Cortex of kidney (tissue), 1 donor: ENCODE measurements at places on chromosomes 16 and 17.

DNA sequence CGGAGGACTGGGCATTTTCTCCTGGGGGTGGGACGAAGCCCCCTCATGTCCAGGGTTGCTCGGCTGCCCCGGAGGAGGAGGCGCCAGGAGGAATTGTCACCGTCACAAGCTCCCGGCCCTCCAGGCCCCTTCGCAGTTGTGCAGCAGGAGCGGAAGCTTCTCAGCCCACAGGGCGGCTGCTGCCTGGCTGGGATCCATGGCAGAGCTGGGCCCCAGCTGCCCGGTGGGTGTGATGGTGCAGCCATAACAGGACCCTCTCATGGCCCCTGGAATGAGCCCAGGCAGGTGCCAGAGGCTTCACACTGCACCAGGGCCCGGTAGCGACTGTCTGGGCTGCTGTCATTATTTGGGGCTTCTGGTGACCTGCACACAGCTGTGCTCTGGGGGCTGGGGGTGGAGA, 54.9 kb upstream of the GNG13 start:
- no peak for DNase-seq

DNA sequence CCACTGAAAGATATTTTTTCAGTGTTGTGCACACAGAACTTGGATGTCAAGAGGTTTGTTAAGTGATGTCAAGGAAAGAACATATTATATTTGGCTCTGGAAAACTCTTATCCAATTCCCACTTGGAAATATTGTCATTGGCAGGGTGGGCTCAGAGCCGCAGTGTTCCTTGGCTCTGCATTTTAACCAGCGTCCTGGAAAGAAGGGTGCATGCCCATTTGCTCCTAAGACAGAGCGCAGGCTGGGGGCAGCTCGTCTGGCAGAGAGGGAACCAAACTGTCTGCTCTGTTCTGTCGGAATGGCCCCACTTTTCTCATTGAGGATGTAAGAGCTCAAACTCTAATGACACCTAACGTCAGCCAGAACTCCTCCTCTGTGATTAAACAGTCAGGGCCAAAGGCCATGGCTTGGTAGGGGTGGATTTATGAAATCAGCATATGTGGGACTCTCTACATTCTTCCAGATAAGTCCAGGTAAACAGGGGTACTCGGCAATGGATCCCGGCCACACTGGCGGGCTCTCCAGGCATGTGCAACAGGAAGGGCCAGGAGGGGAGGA, 18.0 kb downstream of the SLC47A1 start:
- no peak for DNase-seq

GRCh38 chr16:85924675-85925074, 25.7 kb downstream of the IRF8 start:
- no peak for DNase-seq

DNA sequence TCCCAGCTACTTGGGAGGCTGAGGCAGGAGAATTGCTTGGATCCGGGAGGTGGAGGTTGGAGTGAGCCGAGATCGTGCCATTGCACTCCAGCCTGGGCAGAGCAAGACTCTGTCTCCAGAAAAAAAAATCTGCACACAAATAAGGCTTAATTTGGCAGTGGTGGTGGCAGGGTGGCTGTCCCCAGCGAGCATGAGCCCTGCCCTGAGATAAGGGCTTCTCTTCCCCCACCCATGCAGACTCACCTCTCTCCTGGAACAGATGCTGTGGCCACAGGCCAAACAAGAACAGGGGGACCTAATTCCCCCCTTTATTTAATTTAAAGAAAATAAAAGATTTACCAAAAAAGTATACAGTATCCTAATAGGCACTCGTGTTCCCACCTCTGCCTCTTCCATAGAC, 157.2 kb downstream of the RAB11FIP4 start:
- DNase-seq = no peak

DNA sequence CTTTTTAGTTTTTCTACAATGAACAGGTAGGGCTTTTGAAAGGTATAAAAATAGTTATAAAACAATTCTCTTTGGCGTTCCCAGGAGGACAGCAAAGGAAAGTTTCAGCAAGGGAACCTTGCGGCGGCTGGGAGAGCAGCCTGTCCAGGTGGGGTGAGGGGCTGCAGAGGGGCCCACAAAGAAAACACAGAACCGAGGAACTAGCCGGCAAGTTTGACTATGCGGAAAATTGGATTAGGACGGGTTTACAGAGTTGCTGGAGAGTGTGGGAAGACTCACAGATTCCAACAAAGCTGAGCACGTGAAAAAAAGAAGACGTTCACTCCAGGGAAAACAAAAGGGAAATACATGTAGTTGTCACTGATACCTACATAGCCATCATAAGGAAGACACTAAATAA, 40.2 kb upstream of the METTL16 start:
- DNase-seq = no peak

DNA sequence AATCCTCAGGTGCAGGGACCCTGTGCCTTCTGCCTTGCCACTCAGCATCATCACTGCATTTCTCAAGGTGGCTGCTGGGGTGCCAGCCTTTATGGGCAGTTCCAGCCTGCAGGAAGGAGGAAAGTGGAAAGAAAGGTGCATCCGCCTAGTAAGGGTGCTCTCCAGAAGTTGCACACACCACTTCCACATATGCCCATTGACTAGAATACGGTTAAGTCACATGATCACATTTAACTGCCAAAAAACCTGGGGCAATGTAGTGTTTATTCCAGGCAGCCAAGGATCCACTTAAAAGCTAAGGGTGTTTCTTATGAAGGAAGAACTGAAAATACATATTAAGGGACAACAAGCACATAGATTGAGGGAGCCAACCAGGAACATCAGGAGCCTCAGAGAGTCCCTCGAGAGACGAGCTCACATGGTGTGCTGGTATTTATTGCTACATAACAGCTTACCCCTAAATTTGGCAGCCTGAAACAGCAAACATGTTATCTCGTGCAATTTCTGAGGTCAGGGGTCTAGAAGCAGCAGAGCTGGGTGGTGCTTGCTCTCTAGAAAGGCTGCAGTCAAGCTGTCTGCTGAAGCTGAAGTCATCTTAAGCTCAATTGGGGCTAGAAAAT, 52.0 kb upstream of the MMP2 start:
- DNase-seq = no peak

DNA sequence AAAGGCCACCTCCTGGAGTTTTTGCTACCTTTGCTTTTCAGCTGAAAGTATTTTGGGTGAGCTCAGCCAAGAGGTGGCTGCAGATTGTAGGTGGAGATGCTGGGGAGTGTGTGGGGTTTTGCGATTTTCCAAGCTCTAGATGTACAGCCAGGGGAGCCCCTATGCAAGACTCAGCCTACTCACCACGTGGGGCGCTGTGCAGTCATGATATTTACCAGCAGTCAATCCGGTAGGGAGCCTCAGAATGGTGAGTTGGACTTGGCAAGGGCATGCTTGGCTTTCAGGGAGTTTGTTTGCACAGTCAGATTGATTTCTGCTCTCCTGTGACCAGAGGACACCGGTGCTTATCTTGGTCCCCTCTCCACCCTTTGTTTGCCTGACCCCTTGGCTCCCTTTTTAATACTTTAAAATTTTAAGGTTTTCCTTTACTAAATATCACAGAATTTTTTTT, 175.3 kb downstream of the UTP18 start:
- DNase-seq = no peak

DNA sequence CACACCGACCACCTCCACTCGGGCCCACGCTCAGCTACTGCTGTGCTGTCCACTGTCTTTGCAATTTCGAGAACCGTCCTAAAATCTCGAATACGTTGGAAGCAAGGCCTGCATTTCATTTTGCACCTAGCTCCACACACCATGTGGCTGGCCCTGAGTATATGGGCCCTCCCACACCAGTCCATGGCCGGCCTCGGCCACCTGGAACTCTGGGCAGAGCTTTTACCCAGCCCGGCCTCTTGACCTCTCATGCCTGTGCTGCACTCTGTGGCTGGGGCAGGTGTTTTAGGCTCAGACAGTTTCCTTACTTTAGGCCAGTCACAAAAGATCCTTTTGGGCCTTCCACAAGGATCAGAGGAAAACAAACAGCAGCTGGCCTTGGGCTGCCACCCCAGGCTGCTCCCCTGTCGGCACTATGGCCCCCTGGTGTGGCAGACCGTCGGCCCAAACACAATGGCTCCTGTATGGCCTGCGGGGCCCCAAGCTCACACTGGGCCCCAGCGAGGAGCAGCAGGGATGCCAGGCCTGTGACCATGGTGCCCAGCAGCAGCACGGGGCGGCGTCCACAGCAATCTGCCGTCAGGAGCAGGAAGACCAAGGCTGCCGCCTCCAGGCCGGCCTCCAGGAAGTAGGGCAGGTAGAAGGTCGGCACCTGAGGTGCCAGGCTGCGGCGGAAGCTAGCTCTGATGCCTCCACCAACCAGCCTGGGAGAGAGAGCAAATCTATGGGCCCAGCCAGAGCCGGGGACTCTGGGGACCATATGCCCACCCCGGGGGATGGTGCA, 2.5 kb downstream of the SLC22A31 start:
- DNase-seq = no peak

DNA sequence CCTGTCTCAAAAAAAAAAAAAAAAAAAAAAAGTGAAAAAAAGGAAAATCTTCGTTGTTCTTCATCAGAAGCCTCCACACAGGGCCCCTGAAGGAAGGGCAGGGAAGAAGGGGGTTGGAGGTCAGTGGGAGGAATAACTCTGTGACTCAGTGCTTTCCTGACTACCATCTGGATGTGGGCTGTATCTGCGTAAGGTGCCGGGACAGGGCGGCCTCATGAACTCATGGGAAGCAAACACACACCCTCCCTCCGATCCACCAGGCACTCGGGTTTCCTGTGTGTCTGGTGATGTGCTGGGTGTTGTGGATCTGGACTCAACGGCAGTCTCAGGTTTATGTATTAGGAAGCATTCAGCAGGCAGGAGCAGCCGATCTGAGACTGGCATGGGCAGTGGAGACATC, 691.6 kb downstream of the WWOX start:
- DNase-seq = no peak

DNA sequence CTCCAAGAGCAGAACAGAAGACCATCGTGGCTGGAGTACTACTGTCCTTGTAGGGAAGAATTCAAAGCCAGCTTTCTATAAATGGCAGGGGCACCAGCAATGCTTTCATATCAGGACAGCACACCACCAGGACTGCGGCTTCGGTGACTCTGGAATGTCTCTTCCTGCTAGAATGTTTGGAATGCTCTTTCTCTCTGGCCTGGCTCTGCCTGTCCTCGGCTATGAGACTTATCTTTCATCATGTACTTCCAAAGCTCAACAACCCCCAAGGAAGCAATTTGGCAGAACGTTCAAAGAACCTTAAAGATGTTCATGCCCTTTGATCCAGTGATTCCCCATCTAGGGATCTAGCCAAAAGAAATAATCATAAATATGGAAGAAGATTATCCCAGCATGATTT, 52.7 kb upstream of the NOG start:
- no peak for DNase-seq

DNA sequence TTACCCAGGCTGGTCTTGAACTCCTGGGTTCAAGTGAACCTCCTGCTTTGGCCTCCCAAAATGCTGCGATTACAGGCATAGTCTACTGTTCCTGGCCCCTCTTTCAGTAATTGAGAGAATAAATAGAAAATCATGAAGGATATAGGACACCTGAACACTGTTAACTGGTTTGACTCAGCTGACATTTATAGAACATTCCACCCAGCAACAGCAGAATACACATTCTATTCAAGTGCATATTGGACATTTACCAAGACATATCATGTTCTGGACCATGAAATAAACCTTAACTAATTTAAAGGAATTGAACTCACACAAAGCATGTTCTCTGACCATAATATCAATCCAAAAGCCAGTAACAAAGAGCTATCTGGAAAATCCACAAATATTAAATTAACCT, 19.8 kb upstream of the BAIAP2 start:
- DNase-seq = no peak

- no peak for DNase-seq
Measured at GRCh38 chr16:2755158-2755557, 2.7 kb downstream of the SRRM2 start.

GRCh38 chr16:14963281-14964173, 11.3 kb upstream of the PDXDC1 start:
- no peak for DNase-seq

DNA sequence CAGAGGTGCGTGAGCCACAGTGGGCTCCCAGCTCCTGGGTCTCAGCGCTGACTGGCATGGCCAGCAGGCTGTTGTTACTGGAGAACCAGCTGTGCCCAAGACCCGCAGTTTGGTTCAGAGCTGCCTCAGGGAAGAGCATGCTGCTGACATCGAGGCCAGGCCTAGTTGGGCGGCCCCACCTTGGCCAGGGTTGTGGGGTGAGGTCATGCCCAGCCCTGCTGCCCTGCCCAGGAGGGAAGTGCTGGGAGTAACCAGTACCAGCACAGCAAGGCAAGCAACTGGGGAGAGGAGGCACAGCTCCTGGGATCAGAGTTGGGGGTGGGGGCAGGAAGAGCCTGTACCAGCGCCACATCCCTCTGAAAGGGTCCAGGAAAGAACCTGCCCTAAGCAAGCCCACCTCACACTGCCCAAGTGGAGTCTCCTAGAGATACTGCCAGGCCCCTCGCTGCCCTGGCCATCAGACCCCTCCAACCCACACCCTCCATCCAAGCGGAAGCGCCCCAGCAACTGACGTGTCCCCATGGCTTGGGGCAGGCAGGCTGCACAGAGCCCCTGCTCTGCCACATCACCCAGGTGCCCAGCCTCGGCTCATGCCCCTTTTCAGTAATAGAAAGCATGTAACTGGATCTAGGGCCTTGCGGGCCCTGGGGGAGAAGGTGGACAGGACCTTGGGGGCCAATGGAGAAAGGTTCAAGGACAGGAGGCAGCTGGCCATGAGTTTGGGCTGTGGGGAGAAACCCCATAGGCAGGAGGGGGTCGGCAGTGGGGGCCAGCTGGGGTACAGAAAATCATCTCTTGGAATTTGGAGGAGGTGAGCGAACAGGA, 990 bp downstream of the DOK4 start:
- no peak for DNase-seq

DNA sequence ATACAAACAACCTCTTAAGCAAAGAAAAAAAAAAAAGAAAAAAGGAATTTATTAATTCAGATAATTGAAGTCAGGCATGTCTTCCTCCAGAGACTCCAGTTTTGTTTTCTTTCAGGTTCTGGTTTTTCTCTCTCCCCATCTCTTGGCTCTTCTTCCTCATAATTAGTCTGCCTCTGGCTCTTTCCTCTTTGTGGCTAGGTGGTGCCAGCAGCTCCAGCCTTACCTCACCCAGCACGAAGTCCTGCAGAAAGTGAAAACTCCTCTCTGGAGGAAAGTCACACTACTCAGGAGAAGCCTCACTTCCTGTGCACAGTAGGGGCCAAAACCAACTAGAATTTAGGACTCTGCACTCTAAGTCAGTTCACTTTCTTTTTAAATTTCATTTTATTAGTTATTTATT, 10.3 kb upstream of the NFAT5 start:
- DNase-seq = no peak

DNA sequence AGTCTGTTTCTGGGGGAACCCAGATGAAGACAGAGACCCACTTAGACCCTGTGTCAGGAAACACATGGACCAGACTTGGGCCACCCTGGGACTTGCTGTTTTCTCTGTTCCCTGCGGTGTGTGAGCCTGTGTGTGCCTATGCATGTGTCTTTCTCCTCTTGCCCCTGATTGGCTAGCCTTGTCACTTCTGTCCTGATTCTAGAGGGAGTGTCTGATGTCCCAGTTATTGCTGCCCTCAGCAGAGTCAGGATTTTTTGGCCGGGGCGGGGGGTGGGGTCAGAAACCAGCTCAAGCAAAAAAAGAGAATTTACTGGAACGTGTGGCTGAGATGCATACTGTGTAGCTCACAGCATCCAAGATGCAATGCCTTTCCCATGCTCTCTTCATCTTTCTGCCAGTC, 30.5 kb downstream of the PLCG2 start:
- no peak for DNase-seq
